ENCODE measurements at places on chromosomes 7 and 10.

DNA sequence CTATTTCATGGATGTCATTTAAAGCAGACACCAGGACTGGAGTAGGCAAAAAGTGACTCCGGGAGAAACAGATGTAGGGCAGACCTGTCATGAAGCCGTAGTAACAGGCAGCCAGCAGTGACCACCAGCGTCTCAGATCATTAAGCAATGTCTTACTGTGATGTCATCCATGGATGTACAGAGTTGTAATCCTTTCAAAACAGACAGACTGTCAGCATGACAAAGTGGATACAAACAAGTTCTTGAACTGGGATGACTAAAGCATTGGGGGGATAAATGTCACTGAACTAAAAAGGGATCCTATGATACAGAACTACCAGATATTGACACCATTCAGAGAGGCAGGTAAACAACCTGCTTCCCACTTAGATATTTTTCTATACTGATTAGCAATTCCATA is 675.5 kb downstream of the PARD3 start:
- DNase-seq = peak; percentile 38

GRCh38 chr7:2663960-2664359 is 24.0 kb upstream of the AMZ1 start:
- no peak for DNase-seq

DNA sequence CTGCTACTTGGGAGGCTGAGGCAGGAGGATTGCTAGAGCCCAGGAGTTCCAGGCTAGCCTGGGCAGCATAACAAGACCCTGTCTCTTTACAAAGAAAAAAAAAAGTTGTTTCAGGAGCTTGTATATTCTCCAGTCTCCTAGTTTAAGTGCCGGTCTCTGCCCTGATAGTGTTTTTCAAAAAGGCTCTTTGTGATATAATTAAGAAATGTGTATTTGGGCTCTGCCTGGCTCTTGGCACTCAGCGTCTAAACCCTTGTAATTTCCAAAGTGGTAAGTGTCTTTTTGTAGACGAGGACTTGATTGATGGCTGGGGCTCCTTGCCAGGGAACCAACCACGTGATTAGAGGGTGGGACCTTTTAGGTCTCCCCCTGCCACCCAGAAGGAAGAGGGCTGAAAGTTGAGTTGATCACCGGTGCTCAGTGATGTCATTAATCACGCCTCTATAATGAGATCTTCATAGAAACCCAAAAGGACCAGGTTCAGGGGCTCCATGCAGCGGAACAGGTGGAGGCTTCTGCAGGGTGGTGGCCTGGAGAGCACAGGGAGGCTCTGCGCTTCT is 4.4 kb downstream of the EIF3B start:
- DNase-seq = no peak

DNA sequence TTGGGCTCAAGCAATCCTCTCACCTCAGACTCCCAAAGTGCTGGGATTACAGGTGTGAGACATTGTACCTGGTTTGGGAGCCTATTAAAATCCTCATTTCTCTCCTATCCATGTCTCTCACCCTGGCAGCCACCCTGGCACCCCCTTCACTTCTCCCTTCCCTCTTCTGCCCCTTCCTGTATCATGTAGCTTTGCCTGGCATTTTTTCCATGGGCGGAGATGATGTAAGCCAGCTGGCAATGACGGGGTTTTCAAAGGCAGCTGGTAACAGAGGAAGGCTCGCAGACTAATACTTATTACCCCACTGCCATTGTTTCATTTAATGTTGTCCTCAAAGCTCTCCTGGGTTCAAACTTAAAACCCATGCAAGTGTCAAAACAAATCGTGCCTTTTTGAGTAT is 61.9 kb downstream of the RGS10 start:
- peak; percentile 11 for DNase-seq

- DNase-seq = no peak
These were observed 702 bp downstream of the TMEM130 start for GRCh38 chr7:98869027-98869596.

GRCh38 chr10:27383595-27384542 is 120.2 kb upstream of the RAB18 start:
- DNase-seq = peak; percentile 15

DNA sequence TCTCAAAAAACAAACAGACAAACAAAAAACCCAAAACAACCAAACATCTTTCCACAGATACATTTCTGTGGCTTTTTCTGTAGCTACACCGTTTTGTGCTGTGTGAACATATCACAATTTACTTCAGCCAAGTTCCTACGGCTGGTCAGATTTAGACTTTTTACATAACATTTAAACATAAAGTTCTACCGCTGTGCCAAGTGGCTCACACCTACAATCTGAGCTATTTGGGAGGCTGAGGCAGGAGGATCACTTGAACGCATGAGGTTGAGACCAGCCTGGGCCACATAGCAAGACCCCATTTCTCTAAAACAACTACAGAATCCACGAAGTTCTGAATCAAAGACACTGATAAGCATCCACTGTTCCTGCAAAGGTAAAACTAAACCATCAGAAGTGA is 30.3 kb downstream of the DAGLB start:
- DNase-seq = no peak
